ENCODE measurements at places on chromosomes 11 and 22. TPM values are rescaled to one million over a fixed set of nuclear protein-coding genes. Genes with fewer than 3 reads are reported as not detected.

Gene C22orf42
- total RNA-seq = not detected

Gene SAA4
- not detected for total RNA-seq

Gene ZNF280B
- total RNA-seq = 3.0 TPM

Gene KRTAP5-1
- total RNA-seq = not detected

Gene MS4A15
- total RNA-seq = not detected

Gene ABCC8
- not detected for total RNA-seq

Gene MICAL3
- total RNA-seq = 40.0 TPM

Gene FKBP2
- 33.5 TPM for total RNA-seq

Gene DCHS1
- total RNA-seq = 0.48 TPM

Gene UPB1
- total RNA-seq = 3.4 TPM

Gene DPP3
- 15.8 TPM for total RNA-seq

Gene CALCA
- total RNA-seq = not detected

Gene GPHA2
- not detected for total RNA-seq

Gene BRSK2
- total RNA-seq = 0.30 TPM

Gene CHST1
- total RNA-seq = not detected

Data from naive thymus-derived CD4-positive, alpha-beta T cell (primary cell).